Stimulated activated CD8-positive, alpha-beta memory T cell treated with anti-CD3 and anti-CD28 coated beads, Interleukin-15, amount 100 ng/mL, for 4 hours (primary cell): ENCODE measurements at places on chromosomes 11 and 22.

GRCh38 chr22:20946991-20947390 is 20.1 kb upstream of the AIFM3 start:
- DNase-seq, result no peak

DNA sequence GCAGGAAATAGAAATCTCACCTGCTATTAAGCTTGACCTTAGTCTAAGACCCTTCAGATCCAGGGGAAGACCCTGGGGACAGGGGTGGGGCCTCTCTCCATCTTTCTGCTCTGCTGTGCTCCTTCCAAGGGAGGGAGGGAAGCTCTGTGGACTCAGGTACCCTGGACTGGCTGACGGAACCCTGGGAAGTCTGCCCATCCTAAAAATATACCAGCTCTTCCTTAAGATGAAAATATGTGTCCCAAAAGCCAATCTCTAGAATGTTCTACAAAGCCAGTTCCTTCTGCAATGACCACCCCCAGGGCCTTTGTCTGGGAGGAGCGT is 73.7 kb downstream of the RTL6 start:
- no peak for DNase-seq

- no peak for DNase-seq
Measured at GRCh38 chr22:46801826-46802607, 39.6 kb downstream of the TBC1D22A start.

- no peak for DNase-seq
Measured at GRCh38 chr22:49548356-49549202, 279.1 kb downstream of the BRD1 start.

DNA sequence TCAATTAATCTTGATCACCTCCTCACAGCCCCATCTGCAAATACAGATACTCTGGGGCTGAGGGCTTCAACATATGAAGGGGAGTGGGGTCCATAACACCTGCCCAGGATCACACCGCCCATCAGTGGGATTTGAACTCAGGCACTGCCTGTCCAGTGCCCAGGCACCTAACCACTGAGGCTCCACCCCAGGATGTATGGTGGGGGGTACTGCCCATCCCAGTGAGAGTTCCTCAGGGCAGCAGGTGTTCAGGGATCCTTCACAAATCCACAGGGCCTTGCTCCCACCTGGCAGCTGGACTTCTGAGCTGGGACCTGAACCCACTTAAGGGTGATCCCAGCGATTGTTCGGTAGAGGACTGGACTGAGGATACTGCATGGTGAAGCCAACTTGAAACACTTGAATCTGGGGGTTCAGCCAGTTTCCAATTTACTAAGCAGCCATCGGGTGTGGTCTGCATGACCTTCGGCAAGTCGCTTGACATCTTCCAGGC is 33.3 kb downstream of the PRDM11 start:
- DNase-seq, result no peak

GRCh38 chr11:606245-606644 is 9.5 kb downstream of the IRF7 start:
- DNase-seq, result no peak

DNA sequence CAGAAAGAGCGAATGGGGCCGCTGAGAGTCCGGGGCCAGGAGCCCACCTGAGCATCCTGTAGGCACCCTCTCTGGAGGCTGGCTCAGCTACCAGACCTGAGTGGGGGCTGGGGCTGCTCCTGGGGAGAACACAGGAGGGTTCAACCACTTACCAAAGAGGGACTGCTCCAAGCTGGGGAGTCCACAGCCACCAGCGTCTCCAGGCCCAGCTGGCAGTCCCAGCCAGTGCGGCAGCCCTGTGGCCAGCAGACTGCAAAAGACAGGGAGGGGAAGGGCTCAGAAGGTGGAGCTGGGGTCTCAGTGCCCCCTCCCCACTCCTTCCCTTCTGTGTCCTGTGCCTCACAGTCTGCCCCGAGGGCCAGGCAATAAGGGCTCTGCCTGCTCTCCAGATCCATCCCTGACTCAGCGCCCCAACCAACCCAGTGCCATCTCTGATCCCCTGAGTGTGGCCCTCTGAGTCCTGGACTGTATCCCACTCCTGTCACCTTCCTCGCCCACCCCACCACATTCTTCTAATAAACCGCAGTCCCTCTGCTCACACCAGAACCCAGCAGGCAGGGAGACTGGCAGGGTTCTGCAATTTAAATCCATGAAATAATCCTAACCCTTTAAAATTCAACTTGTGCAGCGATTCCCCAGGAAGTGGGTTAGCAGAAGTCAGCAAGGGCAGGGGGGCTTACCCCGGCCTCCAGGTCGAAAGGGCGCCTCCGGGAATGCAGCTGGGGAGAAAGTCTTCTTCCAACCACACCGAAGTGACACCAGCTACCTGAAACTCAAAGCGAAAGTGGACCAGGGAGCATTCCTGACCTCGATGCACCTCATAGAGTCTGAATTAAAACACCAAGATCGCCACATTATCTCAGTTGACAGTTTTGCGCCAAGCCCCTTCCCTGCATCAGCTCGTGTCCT is 13.3 kb downstream of the CHST1 start:
- DNase-seq, result no peak

- no peak for DNase-seq
Measured at GRCh38 chr22:21094911-21095772, 49.4 kb downstream of the LRRC74B start.

DNA sequence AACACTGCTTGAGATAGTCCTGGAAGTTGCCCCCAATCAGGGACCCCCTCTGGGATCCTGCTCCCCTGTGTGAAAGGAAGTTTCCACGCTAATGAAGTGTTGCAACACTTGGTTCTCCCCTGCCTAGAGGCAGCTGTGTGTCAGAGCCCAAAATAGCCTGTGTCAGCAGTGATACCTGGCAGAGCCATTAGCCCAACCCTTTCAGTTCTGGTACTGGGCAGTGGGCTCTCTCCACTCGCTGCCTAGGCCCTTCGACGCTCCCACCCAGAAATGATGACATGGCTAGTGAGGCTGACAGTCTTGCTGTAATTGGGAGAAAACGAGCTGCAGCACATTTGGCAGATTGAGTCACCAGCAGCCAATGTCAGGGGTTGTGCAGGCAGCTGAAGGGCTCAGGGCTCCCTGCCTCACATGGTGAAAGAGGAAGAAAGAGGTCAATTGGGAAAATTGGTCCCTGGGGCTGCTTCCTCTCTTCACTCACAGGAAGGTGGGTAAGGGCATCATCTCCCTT is 1.4 kb upstream of the NXF1 start:
- DNase-seq, result no peak

- DNase-seq, result no peak
Measured at GRCh38 chr11:122714004-122714403, 58.5 kb downstream of the UBASH3B start.

DNA sequence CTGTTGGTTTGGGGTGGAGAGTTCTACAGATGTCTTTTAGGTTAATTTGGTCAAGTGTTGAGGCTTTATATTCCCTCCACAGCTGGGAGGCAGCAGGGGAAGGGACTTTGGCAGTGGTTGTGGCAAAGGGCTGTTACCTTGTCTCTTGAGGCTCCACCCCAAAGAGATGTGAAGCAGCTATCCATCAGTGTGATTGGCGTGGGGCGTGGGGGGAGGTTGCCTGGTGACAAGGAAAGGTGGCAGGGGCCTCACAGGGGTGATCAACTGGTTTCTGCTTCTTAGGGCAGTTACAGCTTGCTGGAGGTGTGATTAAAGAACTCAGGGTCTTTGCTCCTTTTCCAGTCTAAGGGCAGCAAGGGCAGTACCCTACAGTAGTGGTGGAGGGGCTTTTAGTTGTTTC is 59.3 kb downstream of the FANCF start:
- no peak for DNase-seq

DNA sequence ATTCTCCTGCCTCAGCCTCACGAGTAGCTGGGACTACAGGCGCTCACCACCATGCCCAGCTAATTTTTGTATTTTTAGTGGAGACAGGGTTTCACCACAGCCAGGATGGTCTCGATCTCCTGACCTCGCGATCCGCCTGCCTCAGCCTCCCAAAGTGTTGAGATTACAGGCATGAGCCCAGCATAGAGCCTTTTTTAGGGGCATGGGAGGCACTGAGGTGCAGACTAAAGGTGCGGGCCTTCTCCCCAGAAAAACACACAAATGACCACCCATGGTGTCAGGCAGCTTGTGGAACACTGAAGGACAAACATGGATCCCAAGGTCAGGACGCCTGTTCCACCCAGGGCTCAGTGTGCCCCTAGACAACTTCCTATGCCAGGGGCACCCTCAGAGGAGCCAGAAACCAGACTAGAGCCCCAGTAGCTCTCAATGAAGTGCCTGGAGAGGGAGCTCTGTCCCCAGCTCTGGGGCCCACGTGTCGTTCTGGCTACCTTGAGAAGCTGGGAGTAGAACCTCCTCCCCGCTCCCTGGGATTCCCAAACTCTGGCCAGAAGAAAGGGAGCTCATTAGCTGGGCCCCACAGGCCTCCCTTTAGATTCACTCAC is 21.2 kb upstream of the CD5 start:
- no peak for DNase-seq

DNA sequence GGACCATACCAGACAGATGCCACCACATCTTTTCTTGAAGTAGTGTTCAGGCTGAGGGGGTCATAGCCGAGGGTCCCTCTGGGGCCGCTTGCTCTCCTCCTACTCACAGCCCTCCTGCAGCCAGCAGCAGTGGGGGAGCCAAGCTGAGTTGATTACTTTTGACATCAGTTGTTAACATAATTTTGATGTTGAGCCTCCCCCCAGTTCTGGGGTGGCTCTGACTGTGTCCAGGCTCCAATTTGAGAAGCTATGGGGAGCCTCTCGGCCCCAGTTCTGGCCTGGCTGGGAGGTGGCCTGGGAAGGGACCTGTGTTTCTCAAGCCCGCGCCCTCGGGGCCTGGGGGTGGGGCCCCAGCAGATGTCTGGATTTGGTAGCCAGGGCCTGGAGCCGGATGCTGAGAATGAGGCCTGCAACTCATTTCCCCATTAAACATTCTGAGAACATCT is 47.9 kb downstream of the KCNQ1OT1 start:
- DNase-seq, result no peak

DNA sequence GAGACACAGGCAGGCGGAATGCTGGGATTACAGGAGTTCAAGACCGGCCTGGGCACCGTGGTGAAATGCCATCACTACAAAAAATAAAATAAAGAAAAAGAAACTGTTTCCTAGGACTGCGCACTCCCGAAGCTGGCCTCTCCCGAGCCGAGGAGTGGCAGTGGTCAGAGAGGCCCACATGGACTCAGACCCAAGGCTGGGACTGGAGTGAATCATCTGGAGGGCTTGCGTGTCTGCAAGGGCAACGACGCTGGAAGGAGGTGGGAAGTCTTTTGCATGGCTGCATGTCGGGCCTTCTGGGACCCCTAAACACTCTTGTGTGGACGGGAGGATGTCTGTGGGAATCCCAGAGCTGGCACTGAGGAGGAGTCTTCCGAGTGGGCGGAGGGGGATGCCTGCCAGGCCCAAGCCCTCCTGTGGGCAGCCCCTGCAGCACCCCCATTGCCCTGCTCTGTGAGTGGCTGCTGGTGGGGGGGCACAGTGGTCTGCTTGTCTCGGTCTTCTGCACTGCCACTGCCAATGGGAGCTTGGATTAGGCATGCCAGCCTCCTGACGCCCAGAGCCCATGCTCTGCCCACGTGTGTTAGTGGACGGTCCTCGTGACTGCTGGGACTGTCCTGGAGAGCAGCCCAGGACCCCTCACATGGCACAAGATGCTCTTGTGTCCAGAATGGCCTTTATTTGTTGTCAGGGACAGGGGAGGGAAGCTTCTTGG is 1.8 kb upstream of the AP2A2 start:
- no peak for DNase-seq

- peak; percentile 25 for DNase-seq
Measured at GRCh38 chr11:96188243-96189006, 154.6 kb downstream of the MAML2 start.

GRCh38 chr22:24496234-24496633 is 1.1 kb downstream of the UPB1 start:
- DNase-seq, result no peak
